ENCODE measurements at places on chromosomes 13 and 19.

DNA sequence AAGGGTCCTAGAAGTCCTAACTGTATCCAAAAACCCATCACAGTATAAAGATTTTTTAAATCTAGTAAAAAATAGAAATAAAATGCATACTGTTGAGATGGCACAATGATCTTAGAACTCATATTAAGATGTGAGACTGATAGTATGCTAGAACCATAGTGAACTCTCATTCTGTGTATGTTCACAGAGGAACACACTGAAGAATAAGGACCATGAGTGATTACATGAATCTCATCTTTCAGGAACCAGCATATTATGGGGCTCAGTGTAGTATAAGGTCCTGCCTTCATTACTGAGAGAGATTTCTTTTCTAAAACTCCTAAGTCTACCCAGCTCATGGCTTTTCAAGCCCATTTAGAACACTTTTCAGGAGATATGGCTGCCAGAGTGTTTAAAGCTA, 59.8 kb upstream of the RFC3 start:
- no peak for DNase-seq

- no peak for DNase-seq
Measured at GRCh38 chr13:50171590-50172282, 156.5 kb downstream of the KCNRG start.

GRCh38 chr13:96431044-96431581, 341.2 kb downstream of the HS6ST3 start:
- no peak for DNase-seq

- DNase-seq: no peak
Measured at GRCh38 chr19:36081385-36081784, 26.7 kb downstream of the WDR62 start.

GRCh38 chr19:1251330-1252220, 3.2 kb downstream of the MIDN start:
- peak; percentile 61 for DNase-seq

- DNase-seq: no peak
Measured at GRCh38 chr19:2723345-2723715, 2.2 kb upstream of the DIRAS1 start.

DNA sequence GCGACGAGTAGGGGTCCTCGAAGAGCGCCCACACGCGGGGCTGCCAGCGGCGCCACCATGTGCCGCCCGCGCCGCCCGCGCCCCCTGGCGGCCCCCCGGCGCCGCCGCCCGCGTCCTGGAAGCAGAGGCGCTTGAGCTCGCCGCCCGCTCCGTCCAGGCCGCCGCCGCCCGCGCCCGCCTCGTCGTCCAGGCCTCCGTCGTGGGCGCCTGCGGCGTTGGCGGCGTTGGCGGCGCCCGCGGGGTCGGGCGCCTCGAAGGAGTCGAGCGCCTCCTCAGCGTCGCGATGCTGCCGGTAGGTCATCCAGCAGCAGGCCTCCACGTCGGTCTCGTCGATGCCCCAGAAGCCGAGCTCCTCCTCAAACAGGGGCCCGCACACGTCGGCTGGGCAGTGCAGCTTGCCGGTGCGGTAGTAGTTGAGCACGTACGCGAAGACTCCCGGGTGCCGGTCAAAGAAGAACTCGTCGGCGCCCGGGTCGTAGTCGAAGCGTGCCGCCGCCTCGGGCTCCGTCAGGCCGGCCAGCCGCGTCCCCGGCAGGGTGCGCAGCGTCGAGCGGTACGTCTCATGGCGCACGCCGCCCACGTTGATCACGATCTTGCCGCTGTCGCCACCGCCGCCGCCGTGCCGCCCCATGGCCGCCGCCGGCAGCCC, 829 bp downstream of the KCNC3 start:
- no peak for DNase-seq

GRCh38 chr13:44785401-44785800, 203.9 kb downstream of the NUFIP1 start:
- no peak for DNase-seq

- DNase-seq: no peak
Measured at GRCh38 chr13:103931331-103931845, 865.2 kb upstream of the SLC10A2 start.

DNA sequence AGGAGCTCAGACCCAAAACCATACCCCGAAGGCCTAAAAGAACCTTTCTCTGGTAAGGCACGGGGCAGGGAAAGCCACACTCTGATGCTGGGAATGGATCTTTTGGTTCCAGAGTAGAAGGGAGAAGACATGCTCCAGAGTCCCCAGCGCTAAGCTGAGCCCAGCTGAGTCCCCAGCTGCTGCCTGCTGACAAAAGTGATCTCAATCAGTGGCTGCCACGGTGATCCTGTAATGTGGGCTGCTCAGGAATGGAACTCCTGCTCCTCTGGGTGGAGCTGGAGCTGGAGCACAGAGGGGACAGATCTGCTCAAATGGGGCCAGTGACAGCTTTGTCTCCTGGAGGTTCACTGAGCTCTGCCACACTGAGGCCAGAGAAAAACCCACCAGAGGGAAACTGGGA, 70.5 kb downstream of the MLLT1 start:
- no peak for DNase-seq

- DNase-seq: no peak
Measured at GRCh38 chr13:45339867-45340266, 1.1 kb downstream of the TPT1 start.

GRCh38 chr19:16023146-16023915, 53.0 kb upstream of the TPM4 start:
- no peak for DNase-seq

- no peak for DNase-seq
Measured at GRCh38 chr13:33058776-33059327, 42.6 kb downstream of the KL start.

- no peak for DNase-seq
Measured at GRCh38 chr19:34454091-34454490, 25.9 kb downstream of the UBA2 start.

- DNase-seq: no peak
Measured at GRCh38 chr13:27077451-27077850, 94.2 kb downstream of the USP12 start.

DNA sequence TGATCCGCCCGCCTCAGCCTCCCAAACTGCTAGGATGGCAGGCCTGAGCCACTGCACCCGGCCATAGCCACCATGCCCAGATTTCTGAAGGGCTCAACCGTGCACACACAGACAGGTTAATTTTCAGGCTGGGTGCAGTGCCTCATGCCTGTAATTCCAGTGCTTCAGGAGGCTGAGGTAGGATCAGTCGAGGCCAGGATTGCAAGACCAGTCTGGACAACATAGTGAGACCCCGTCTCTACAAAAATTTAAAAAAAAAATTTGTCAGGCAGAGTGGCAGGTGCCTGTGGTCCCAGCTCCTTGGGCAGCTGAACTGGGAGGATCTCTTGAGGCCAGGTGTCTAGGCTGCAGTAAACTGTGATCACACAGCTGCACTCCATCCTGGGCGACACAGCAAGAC, 7.6 kb downstream of the TIMM13 start:
- no peak for DNase-seq

DNA sequence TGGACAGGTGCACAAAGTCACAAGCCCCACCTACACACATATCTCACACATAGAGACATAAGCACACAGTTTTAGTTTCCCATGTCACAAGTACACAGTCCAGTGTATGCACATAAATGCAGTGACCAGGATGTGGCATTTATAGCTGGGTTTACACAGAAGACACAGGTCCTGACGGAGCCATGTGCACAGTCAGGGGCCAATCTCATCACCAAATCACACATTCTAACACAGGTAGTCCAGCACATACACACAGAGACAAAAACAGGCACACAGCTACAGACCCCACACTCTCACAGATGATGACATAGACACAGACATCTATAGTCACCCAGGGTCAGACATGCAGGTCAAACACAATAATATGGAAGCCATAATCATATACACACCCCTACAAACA, 2.1 kb downstream of the NUMBL start:
- no peak for DNase-seq

GRCh38 chr13:34462843-34463242, 479.2 kb upstream of the NBEA start:
- no peak for DNase-seq

- no peak for DNase-seq
Measured at GRCh38 chr13:44120043-44120442, 240.3 kb downstream of the LACC1 start.

GRCh38 chr13:94658926-94659597, 53.3 kb downstream of the SOX21 start:
- no peak for DNase-seq

GRCh38 chr19:11182994-11183393, 14.4 kb downstream of the KANK2 start:
- no peak for DNase-seq

- no peak for DNase-seq
Measured at GRCh38 chr13:101552786-101553185, 100.3 kb downstream of the ITGBL1 start.

DNA sequence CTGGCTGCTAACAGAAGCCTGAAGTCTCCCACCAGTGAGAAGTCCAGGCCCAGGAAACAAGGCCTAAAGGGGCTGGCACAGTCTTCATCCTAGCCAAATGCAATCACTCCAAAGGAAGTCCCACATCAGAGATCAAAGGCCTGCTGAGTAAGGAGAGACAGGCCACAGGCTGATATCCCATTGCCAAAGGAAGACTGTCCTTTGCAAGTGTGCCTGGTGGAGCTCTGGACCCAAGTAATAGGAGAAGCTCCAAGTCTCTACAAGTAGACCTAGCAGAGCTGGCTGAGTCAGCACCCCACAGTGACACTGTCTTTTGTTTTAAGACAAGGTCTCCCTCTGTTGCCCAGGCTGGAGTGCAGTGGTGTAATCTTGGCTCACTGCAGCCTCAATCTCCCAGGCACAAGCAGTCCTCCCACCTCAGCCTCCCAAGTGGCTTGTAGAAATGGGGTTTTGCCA, 4.5 kb downstream of the DBP start:
- no peak for DNase-seq

DNA sequence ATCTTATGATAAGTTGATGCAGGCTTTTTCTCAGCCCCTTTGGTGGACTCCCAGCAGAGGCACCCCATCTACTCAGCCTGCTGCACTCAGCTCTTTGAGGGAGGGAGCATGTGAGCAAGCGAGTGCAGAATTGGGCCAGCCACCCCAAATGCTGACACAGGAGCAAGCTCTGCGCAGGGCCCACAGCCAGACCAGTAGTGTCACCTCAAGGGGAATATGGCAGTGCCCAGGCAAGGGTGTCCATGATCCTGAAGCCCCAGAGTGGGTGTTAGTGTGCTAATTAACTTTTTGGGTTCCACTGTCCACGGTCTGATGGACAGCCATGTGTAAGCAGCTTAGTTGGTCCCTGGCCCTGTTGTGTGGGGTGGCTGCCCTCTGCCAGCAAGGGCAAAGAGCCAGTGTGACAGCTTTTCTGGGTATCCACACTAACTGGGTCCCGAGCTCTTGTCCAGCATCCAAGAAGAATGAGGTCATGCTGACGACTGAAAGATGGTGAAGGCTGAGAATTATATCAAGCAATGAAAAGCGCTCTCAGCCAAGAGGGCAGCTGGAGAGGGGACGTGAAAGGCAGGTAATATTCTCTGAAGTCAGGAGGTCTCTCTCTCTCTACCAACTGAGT, 898.3 kb upstream of the PCDH9 start:
- DNase-seq: no peak

DNA sequence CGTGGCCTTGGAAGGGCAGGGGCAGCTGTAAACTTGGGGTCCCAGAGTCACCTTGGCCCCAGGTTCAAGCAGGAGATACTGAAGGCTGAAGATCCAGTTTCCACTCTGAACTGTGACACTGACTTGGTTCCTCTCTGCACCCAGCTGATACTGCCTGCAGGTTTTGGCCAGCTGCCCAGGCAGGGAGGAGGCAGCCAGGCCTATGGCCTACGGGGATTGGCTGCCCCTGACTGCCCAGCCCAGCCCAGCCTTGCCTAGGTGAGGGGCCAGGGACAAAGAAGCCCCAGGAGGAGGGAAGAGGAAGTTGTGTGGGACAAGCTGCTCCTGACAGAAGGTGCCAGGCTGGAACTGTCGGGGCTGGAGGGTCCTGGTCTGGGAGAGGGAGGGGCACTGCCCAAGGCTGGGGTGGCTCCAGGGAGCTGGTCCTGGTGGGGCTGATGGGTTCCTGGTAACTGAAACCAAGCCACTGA, 51.7 kb upstream of the CYP4F8 start:
- no peak for DNase-seq

- no peak for DNase-seq
Measured at GRCh38 chr19:18441804-18442788, 4.2 kb upstream of the ISYNA1 start.

- no peak for DNase-seq
Measured at GRCh38 chr19:46349311-46349993, 2.6 kb downstream of the PPP5C start.

GRCh38 chr19:58584498-58585441, 11.6 kb upstream of the MZF1 start:
- no peak for DNase-seq

GRCh38 chr13:59182241-59182640, 981.5 kb downstream of the DIAPH3 start:
- no peak for DNase-seq

- DNase-seq: no peak
Measured at GRCh38 chr19:48646722-48647216, 782 bp upstream of the CA11 start.

- no peak for DNase-seq
Measured at GRCh38 chr19:413756-414420, 4.9 kb upstream of the C2CD4C start.

- no peak for DNase-seq
Measured at GRCh38 chr13:74444161-74444571, 310.0 kb upstream of the KLF12 start.

DNA sequence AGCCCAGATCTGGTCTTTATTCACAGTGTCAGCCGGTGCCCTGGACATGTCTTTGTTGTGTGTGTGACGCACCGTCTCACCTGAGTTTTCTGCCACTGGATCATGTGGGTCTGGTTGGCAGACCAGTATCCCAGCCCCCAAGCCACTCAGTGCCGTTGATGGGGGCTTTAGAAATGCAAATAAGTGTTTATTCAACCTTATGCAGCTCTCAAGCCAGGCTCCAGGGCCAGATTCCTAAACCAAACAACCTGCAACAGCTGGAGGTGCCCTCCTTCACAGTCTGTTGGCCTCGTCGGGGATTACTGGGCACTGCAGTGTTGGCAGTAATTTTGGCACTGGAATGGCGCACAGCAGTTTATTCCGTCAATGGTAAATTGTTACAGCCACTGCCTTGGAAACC, 21.6 kb downstream of the FAM124A start:
- DNase-seq: no peak

- DNase-seq: no peak
Measured at GRCh38 chr13:31528176-31528575, 211.2 kb upstream of the RXFP2 start.

DNA sequence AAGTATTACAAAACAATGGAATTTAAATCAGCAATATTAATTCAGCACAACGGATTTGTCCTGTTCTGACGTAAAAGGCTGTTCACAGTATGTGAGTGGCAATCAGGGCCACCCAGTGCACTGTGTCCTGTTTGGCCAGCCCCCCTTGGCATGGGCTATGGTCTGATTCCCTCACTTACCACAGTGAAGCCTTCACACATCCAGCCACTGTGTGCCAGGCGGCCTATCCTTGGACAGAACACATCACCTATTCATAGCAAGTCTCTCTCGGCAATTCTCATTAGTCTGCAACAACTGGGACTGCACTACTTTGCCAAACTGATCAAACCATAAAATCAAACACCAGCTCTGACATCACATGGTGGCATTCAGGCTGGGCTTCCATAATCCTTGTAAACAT, 221.5 kb upstream of the TSHZ3 start:
- DNase-seq: no peak
